T-helper 2 cell (primary cell): ENCODE measurements at places on chromosomes 7 and 10.

DNA sequence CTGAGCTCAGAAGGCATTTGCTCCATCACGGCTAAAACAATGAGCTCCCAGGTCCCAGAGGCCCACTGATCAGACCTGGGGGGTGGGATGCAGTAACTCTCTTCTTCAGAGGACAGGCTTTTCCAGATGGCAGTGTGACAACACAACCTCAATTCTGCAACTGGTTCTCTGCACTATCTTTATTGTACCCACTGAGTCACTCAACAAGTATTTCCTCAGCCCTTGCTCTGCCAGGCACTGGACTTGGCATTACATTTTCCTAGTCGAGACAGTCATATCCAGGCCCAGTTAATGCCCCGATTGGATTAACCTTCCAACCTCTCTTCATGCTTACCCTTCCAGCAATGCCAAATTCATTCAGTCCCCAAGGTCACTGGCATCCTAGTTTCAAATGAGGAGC lies 72.6 kb downstream of the JAZF1 start:
- no peak for DNase-seq

- DNase-seq: no peak
Measured at GRCh38 chr7:80014511-80014910, 120.1 kb upstream of the GNAI1 start.

GRCh38 chr7:39950473-39951225 lies 593 bp downstream of the CDK13 start:
- peak; percentile 45 for DNase-seq

- DNase-seq: no peak
Measured at GRCh38 chr10:11727563-11727962, 14.6 kb upstream of the ECHDC3 start.

DNA sequence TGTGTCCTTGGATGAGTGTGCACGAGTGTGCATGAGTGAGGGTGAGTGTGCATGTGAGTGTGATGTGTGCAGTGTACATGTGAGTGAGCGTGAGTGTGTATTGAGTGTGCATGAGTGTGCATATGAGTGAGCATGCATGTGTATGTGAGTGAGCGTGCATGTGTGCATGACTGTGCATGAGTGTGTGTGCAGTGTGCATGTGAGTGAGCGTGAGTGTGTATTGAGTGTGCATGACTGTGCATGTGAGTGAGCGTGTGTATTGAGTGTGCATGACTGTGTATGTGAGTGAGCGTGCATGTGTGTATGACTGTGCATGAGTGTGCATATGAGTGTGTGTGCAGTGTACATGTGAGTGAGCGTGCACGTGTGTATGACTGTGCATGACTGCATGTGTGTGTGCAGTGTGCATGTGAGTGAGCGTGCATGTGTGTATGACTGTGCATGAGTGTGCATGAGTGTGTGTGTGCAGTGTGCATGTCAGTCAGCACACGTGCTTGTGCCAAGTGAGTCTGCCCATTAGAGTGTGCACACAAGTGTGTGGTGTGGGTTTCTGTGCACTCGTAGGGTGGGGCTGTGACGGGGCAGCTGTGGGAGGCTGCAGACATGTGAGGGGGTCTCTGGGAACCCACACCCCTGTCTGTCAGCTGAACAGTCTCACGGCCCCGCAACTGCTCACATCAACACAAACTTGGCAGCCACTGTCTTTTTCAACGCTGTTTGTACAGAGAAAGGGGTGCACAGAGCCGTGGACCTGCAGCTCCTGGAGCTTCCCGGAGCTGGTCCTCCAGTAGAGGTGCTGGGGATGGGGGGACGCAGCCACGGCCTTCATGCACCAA lies 14.8 kb downstream of the FOXL3 start:
- DNase-seq: no peak

GRCh38 chr7:20114468-20114867 lies 102.7 kb downstream of the MACC1 start:
- no peak for DNase-seq

GRCh38 chr10:48659790-48660189 lies 24.9 kb upstream of the WDFY4 start:
- no peak for DNase-seq

DNA sequence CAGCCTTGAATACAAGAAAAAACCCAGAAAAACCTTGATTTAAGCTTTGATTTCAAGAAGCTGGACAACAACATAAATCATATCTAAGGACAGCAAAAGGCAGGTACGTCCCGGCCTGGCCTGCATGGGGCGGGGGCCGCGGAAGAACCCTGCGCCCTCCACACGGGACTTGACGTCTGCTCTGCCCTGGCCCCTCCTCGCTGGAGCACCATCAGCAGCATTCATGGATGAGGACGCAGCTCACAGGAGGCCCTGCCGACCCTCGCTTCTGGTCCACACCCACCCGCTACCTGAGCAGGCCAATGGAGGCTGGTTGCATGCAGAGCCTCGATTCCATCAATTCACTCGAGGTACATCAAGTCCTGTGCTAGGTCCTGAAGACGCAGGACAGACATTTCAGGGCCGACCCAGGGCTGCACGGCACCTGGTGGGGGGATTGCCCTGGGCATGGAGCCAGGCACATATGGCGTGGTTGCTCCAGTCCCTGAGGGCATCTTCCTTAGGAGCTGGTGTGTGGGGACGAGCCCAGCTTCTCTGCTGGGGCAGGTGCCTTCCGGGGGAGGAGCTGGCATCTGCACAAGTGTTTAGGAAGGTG lies 63.1 kb upstream of the NKX6-2 start:
- no peak for DNase-seq

DNA sequence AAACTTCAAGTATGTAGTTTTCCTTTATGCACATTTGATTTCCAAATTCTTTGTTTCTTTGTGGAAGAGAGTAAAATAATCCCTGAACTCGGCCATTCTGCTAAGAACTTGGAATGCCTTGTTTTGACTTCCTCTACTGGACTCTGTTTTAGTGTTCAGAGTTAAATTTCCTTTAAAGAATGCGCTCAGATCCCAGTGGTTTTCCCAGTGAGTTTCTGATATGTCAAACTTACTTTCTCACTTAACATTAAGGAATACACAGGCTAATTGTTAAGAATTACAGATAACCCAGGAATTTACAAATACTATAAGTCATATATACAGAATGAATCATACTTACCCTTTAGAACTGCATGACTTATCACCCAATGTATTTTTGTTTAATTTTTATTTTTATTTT lies 1067.6 kb upstream of the CELF2 start:
- no peak for DNase-seq

GRCh38 chr10:82206831-82207230 lies 331.8 kb downstream of the NRG3 start:
- DNase-seq: no peak

DNA sequence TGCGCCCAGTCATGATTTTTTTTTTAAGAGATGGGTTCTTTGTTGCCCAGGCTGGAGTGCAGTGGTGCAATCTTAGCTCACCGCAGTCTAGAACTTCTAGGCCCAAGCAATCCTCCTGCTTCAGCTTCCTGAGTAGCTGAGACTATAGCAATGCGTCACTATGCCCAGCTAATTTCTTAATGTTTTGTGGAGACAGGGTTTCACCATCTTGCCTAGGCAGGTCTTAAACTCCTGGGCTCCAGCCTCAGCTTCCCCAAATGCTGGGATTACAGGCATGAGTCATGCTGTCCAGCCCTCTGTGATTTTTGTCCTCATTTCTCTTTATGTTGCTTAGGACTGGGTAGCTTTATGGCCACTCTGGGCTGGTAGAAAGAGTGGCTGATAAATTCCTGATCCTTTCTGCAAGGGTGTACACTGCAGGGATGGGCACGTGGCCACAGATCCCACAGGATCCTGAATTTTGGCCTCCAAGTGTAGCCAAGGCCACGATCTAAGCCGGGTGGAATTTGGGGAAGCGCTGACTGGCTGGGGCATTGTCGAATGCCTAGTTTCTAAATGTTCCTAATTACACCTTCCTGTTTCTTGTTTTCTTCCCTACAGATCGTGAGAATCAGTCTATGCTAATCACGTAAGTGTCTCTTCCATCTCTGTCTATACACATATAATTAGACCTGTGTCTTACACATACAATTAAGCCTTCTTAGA lies 24.1 kb upstream of the MYH16 start:
- no peak for DNase-seq

- DNase-seq: no peak
Measured at GRCh38 chr10:100995181-100995580, 4.4 kb upstream of the LZTS2 start.

GRCh38 chr10:31725436-31725835 lies 203.2 kb downstream of the ARHGAP12 start:
- no peak for DNase-seq

DNA sequence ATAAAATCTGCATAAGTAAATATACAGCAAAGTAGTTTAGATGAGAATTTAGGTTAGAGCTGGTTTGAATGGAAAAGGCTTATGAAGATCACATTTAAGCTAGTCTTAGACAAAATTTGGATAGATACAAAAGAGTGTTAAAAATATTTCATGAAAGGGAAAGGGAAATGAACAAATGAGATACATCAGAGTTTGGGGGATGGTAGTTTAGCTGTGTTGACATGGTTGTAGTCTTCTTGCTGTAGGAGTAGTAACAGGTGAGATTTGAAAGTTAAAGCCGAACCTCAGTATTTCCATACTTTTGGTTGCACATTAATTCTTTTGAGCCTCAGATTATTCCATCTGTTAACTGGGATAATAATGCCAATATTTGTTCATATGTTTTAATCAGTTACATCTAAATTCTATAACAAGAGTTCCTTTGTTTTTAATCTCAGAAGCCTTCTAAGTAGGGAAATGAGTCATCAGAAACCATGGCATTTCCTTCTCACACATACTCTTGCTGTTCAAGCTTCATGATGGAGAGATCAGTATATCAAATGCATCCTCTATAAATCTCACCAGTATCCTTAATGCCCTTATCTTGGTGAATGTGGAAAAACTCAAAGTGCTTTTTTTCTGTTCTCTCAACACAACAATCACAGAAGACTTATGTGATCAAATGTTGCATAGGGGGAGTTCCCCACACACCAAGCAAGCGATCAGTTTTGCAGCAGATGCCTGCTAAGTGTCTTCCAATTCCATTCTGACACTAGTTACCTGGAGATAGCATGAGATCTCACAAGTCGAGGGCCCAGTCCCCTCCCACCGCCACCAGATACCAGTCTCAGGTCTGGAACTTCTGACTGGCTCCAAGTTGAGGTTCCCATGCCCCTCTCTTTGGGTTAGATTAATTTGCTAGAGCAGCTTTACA lies 84.7 kb downstream of the MAPK8 start:
- DNase-seq: no peak

- DNase-seq: no peak
Measured at GRCh38 chr7:79301419-79301818, 152.0 kb downstream of the MAGI2 start.

GRCh38 chr7:117562759-117563158 lies 82.9 kb downstream of the CFTR start:
- DNase-seq: no peak

DNA sequence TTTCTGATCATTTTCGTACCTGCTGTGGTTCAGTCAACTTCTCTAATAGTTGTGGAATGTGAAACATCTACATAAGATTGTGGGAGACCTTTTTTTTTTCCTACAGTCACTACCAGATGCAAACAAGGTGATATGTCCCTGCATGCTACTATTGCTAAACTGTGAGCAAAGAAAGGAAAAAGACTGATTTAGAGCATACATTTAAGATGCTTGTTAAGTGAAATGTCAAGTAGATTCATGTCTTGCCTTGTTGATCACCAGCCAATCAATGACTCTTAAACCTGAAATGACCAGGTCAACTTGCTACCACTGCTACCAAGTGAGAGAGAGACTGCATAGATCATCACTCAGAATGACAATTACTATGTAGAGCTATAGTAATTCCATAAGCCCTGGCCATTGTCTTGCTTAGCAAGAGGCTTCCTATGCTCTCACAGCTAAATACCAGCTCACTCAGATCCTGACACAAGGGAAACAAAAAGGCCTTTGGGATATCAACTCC lies 84.3 kb upstream of the SKAP2 start:
- DNase-seq: no peak

GRCh38 chr10:43209651-43210141 lies 57.2 kb downstream of the RASGEF1A start:
- peak; percentile 7 for DNase-seq

DNA sequence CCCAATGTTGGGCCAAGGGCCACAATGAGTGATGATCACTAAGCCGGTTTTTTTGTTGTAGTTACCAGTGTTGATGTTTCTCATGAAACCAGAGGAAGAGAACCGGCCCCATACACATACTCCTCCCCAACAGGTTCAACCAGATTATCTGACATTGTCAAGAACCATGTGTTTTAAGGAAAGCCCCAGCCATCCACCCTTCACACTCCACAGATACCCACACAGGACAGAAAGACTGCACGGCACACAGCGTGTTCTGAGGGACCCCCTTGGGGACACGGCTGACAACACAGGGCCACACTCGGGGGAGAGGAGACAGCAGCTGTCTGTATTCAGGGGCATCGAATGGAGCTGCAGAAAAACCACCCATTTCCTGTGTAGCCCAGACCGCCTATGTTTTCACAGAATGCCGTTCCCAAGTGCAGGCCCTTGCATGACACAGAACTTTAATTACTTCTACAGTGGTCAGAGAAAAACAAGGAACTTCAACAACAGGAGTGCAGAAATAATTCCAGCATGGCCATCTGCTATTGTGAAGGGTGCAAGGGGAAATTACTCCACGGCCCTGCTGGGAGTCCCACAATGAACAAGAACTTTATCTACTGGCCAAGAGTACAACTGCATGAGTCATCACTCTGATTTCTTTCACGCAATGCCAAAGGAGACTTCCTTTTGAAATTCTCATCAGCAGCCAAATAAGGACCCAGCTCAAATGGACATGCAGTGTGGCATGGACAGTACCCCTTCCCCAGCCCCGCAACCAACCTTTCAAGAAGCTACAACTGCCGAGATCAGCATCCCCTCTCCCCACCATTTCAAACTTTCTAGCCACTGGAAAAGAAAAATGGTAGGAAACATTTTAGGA lies 2.3 kb downstream of the KLF6 start:
- DNase-seq: no peak

- no peak for DNase-seq
Measured at GRCh38 chr7:40300146-40300670, 165.4 kb downstream of the SUGCT start.

DNA sequence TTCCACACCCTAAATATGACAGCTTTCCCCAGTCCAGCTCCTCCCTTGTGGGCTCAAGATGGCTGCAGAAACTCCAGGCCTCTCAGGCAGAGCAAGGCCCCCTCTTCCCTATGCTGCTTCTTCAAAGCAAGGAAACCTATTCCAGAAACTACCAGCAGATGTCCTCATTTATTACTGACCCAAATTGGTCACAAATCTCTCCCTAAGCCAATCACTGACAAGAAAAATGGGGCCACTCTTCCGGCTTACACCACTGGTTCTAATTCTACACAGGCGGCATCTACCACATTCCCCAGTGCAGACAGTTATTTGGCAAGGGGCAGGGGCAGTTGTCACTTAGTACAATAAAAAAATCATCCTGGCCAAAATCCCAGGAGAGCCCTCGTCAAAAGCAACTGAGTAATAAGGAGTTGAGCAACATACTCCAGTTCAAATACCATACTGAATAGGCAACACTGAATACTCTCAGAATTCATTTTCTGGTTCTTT lies 150.4 kb downstream of the SFMBT2 start:
- DNase-seq: peak; percentile 48
